GOT3 (cell line): ENCODE measurements at places on chromosomes 11 and 22.

GRCh38 chr11:19679952-19680828 lies 32.4 kb upstream of the NAV2 start:
- DNase-seq: peak; percentile 15

- no peak for DNase-seq
These were observed 87.1 kb upstream of the YWHAH start for GRCh38 chr22:31857247-31857646.

GRCh38 chr22:17411213-17411612 lies 42.0 kb downstream of the CECR2 start:
- no peak for DNase-seq

- DNase-seq: no peak
These were observed 413.0 kb upstream of the CHORDC1 start for GRCh38 chr11:90635886-90636285.
